Mesothelial cell of epicardium (in vitro differentiated cells): ENCODE measurements at places on chromosomes 7 and 10. TPM values are rescaled to one million over a fixed set of nuclear protein-coding genes. Genes with fewer than 3 reads are reported as not detected.

CYCS gene
- total RNA-seq, result 46.8 to 51.6 TPM (median 48.2 TPM) in 3 replicates

ABCB1 gene
- 0.61 to 1.7 TPM (median 1.5 TPM) in 3 replicates for total RNA-seq

HOGA1 gene
- total RNA-seq, result 0.31 to 0.50 TPM (median 0.40 TPM) in 3 replicates

ADIRF gene
- total RNA-seq, result 0.29 TPM in 1 of 3 replicates, not detected in the others

CACNA2D1 gene
- 14.7 to 15.7 TPM (median 14.7 TPM) in 3 replicates for total RNA-seq

CPA2 gene
- 0.54 to 0.73 TPM (median 0.72 TPM) in 3 replicates for total RNA-seq

NACAD gene
- total RNA-seq, result 9.2 to 11.4 TPM (median 10.3 TPM) in 3 replicates

CHST15 gene
- total RNA-seq, result 34.5 to 39.4 TPM (median 35.9 TPM) in 3 replicates

LAMB4 gene
- total RNA-seq, result 16.8 to 21.0 TPM (median 18.3 TPM) in 3 replicates

BRI3 gene
- 112 to 115 TPM (median 113 TPM) in 3 replicates for total RNA-seq

CRPPA gene
- 4.0 to 4.4 TPM (median 4.1 TPM) in 3 replicates for total RNA-seq

HOXA4 gene
- 51.0 to 55.9 TPM (median 54.7 TPM) in 3 replicates for total RNA-seq

NPFFR1 gene
- 0.11 to 0.14 TPM (median 0.13 TPM) in 3 replicates for total RNA-seq

PON1 gene
- total RNA-seq, result not detected in 3 replicates

LEP gene
- not detected in 3 replicates for total RNA-seq

PKD2L1 gene
- total RNA-seq, result 0.09 TPM in 1 of 3 replicates, not detected in the others
